ENCODE measurements at places on chromosomes 3 and 15.

GRCh38 chr3:158057666-158058065 is 48.6 kb downstream of the SHOX2 start:
- DNase-seq: no peak

GRCh38 chr3:10489746-10490483 is 15.5 kb downstream of the ATP2B2 start:
- no peak for DNase-seq

DNA sequence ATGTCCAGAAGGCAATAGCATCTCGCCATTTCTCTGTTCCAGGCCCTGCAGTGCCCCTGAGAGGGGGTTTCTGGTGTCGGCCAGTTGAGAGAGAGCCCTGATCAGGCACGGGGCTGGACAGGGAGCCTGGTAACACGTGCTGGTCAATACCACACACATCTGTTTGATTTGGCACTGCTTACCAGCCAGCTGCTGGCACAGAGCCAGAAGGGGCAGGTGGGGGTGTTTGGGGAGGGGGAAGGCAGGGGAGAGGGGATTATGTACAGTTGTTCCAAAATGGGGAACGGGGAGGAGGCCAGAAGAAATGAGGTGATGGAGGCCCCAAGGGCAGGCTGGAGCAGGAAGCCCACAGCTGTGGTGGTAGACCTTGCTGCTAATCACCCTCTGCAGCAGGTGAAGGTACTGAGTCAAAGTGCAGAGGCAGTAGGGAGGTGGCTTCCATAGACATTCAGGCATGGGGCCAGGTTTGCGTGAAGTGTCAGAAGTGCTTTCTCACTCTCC is 153.5 kb upstream of the LPP start:
- DNase-seq: no peak

DNA sequence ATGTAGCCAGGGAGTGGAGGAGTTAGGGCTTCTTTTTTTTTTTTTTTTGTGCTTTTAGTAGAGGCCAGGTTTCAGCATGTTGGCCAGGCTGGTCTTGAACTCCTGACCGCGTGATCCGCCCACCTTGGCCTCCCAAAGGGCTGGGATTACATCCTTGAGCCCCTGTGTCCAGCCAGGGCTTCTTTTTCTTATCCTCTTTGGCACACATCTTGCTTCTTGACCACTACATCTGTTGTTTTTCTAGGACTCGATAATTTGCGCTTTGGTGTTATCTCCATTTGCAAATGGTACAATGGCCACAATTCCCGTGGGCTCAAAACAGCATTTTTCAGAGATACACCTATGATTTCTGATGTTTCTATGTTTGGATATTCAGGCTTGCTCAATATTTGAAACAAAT is 4.2 kb downstream of the SKIL start:
- DNase-seq: no peak

DNA sequence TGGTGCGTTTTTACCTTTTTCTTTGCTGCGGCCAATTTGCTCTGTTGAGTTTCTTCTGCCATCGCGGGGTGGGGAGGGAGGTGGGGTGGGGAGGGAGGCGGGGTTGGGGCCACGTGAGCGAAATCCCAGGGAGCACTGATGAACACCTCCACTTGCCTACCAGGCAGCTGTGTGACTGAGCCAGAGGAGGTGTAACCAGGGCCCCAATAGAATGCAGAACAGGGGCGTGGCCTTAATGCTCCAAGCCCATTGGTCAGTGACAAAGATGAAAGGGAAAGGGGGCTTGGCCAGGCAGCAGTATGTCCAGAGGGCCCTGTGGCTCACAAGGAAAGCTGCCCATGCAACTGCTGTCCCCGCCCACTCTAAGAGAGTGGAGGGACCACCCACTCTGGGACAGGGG is 21.4 kb upstream of the OR4F6 start:
- DNase-seq: no peak

- no peak for DNase-seq
Measured at GRCh38 chr3:12658593-12659058, 5.3 kb downstream of the RAF1 start.
